ENCODE measurements at places on chromosomes 4 and X.

GRCh38 chr4:72208421-72209075 is 176.7 kb downstream of the NPFFR2 start:
- DNase-seq = no peak

DNA sequence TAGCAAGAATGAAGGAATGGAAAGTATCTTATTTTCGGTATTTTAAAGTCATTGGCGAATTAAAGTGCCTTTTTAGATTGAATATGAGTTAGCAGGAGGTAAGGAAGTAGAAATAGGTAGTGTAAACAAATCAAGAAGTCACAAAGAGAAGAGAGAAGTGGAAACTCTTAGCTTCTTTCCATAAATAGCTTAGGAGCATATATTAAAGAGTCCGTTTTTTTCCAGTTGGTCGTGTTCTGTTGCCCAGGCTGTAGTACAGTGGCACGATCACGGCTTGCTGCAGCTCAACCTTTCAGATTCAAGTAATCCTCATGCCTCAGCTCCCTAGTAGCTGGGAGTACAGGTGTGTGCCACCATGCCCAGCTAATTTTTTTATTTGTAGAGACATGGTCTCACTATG is 56.4 kb downstream of the UBE2K start:
- no peak for DNase-seq

- DNase-seq = no peak
Measured at GRCh38 chr4:141660880-141661279, 24.5 kb downstream of the IL15 start.

GRCh38 chrX:96538104-96538725 is 146.4 kb upstream of the DIAPH2 start:
- DNase-seq = no peak

DNA sequence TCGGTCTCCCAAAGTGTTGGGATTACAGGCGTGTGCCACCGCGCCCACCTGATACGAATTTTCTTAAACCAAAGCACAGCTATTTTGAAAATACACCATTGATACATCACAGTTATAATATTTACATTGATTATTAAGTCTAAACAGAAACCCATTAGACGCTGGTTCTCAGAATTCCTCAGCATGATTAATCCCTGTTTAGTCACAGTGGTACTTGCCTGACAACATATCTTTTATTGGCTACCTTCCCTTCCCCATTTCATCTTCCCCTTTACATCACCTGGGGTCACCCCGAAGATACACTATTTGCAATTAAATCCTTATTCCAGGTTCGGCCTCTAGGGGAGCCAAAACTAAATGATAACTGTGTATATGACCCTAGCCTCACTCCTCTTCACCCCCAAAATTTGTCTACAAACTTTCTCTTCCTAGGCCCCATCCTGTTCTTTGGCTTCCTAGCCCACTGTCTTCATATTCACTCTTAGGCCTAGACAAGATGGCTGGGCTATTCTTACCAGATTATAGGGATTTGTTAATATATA is 36.8 kb upstream of the IL1RAPL1 start:
- no peak for DNase-seq

GRCh38 chr4:132646186-132646585 is 502.9 kb upstream of the PCDH10 start:
- no peak for DNase-seq

DNA sequence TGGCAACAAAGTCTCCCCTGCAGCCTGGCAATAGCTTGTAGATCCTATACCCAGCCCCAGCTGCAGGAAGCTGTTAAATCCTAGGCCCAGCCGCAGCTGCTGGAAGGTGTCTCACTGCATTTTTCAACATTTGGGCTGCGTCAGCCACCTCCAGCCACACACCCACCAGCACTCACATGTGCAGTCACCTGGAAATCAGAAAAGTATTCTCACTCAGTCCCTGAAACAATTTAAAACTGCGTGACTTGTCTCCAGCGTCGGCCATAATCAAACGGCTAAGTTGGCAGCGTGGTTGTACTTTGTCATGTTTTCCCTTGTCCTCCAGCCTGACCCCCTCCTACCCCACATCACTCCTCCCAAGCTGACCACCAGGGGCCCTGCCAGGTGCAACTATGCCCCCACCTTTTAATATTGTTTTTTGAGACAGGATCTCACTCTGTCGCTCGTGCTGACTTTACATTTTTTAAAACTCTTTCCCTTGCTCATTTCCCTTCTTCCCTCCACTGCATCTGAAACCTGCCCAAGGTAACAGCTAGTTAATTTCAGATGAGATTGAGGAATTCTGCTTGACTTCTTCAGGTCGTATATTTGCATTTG is 97.2 kb upstream of the FRG1 start:
- DNase-seq = no peak

DNA sequence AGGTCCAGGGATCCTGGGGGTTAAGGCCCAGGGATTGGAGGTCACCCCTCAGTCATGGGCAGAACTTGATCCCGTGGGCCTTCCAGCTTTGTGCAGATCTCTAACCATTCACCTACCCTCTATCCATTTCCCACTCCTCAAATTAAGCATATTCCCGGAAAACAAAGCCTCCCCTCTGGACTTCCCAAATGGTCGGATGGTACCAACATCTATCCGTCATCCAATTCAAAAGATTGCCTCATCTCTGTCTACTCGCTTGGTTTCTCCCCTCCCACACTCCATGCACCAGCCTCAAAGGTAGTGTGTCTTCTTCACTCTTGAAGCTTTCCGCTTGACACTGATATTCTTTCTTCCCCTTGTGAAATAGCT is 473 bp upstream of the BCLAF3 start:
- DNase-seq = no peak

GRCh38 chr4:61214680-61215079 is 14.6 kb downstream of the ADGRL3 start:
- DNase-seq = no peak

GRCh38 chr4:127311924-127312323 is 320.8 kb upstream of the INTU start:
- DNase-seq = no peak

DNA sequence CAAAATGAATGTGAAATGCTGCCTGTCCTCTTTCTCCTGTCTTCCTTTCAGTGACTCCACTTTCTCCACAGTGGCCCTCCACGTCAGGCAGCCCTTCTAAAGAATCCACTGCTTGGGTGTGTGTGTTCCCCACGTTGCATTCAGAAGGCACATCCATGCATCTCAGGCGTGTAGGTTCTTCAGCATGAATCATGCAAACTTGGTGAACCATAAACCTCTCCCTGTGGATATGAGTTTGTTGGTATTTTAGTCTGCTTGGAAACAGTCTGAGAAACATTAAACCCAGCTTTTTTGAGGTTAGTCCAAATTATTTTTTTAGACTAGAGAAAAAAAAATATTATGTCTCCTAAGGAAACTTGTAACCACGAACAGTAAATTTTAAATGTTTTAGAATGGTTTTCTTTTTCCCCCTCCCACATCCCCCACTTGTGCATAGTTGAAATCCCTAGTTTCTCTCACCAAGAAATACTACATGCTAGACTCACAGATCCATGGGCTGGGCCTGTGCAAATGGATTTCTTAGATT is 251.6 kb downstream of the CBR4 start:
- DNase-seq = no peak

DNA sequence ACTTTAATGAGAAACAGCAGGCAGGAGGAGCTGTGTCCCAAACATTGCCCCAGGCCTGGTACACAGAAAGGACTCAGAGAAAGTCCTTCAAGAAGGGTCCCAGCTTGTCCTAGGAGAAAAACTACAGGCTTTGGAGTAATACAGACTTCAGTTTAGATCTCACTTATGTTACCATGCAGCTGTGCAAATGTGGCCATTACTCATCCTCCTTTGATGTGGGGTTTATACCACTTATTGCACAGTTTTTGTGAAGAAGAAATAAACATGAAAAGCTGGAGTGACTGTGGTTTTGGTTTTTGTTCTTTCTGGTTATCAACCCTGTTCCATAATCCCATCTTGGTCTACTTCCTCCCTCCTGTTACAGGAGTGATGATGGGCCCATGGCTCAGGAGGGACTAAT is 8.1 kb upstream of the CYTL1 start:
- DNase-seq = no peak
